ENCODE measurements at places on chromosomes 3 and 15.

GRCh38 chr3:42012383-42012934, 50.6 kb upstream of the ULK4 start:
- no peak for DNase-seq

DNA sequence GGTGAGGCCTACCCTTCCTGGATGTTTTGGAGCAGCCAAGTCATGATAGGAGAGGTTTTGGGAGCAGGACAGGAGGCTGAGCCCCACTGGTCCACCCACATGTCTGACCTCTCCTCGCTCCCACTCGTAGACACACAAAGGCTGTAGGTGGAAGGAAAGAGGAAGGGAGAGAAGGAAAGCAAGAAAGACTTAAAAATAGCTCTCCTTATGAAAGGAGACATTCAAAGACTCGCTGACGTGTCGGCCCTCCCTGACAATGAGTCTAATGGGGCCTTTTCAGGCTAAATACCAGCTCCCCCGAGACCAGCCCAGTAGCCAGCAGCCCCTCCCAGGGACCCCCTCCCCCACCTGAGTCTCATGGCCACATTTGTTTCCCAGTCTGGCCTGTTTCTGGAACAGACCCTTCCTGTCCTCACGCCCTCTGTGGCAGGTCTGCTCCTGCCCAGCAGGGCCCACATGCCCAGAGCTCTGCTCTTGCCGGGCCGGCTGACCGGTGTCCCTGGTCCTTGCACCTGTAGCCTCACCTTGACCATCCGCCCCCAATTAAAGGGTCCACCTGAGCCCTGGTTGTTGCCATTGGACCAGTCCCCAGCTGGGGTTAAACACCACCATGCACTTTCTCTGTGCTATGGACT, 49.3 kb downstream of the FGD5 start:
- DNase-seq: no peak

GRCh38 chr3:182803596-182803995, 10.3 kb downstream of the ATP11B start:
- no peak for DNase-seq

DNA sequence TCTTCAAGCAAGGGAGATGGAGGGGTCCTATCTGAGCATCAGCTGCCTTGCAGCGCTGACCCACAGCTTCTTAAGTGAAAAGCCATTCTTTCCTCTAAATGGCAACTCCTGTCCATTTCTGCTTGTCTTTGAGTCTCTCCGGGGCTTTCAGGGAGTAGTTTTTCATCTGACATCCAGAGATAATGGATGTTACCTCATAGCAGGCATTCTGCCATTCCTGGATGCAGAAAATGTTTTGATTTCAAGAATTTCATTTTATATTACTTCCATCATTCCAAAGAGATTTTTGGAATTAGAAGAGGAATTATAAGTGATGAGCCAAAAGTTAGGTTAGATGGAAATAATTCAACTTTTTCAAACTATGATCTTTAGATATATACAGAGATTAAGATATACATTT, 44.9 kb upstream of the GABRG3 start:
- DNase-seq: no peak

DNA sequence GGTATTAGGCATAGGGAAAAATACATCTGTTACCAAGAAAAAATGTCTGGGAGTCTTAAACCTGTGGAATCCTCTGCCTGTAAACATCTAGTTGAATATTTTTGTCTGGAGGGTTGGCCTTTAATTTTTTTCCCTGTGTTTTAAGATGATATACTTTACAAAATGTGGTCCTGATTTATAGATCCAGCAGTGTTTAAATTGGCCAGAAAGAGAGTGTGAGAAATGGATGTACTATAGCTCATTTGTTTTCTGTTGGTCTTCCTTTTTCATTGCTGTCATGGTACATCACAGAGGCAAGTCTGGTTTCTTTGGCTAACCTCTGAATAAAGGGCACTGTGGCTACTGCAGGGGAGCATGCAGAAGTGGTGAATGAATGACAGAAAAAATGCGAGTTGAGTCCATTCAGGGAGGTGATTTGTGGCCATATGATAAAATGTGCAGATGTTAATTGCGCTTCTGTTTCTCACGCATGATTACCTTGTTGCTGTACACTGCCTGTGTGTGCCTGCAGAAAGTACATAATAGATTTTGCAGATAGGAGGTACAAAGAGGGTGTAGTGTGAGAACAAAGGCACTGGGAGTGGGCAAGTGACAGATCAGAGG, 150.0 kb downstream of the NFKBIZ start:
- DNase-seq: no peak

DNA sequence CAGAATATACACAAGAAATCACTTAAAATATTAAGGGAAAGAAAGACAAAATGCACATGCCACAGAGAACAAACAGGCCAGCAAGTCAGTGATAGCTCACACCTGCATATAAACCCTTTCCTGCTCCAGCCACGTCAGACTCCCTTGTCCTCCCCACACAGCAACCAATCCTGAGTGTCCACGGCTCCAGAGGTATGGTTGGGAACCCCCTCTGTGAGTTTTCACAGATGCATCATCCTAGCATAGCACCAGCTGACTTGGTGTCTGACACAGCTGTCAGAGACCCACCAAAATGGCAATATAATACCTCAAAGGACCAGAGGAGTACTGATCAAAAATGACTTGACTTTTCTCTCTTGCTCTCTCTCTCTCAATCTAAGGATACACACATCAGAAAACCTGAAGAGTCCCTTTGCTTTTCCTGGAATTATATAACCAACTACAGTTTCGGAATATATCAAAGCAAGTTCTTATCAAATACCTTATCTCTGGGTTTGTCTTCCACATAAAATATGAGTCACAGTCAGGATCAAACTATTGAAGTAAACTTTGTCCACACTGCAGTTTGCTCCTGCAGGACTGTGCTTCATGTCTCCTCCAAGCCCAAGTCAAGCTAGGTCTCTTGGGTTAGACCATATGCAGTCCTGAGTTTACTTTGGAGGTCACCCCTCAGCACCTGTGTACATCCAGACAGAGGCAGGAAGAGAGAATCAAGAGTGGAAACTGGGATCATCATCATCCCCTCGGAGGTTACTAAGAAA, 187.1 kb upstream of the THBS1 start:
- no peak for DNase-seq

- no peak for DNase-seq
Measured at GRCh38 chr3:177652556-177653291, 455.4 kb upstream of the TBL1XR1 start.

Data from activated T-helper 1 cell treated with Interleukin-2 at 50 U/mL for 16 hours (primary cell).